Dermis lymphatic vessel endothelial cell (primary cell): ENCODE measurements at places on chromosomes 12 and 14. TPM values are rescaled to one million over a fixed set of nuclear protein-coding genes. Genes with fewer than 3 reads are reported as not detected.

Gene CLEC4A
- total RNA-seq: 0.43 TPM in 2 replicates

Gene ZC2HC1C
- total RNA-seq: 0.17 and 0.33 TPM in 2 replicates

Gene RDH5
- 0.65 and 0.95 TPM in 2 replicates for total RNA-seq

Gene ZNF891
- total RNA-seq: 0.54 and 0.86 TPM in 2 replicates
